Fibroblast of gingiva (primary cell): ENCODE measurements at places on chromosomes 1 and 21.

- DNase-seq = peak; percentile 44
These were observed 67.7 kb downstream of the MPZL1 start for GRCh38 chr1:167789501-167789900.

- DNase-seq = no peak
These were observed 116.3 kb upstream of the HNRNPU start for GRCh38 chr1:244980605-244981004.

GRCh38 chr1:187877220-187877619 is 1048.5 kb downstream of the PLA2G4A start:
- DNase-seq = no peak

DNA sequence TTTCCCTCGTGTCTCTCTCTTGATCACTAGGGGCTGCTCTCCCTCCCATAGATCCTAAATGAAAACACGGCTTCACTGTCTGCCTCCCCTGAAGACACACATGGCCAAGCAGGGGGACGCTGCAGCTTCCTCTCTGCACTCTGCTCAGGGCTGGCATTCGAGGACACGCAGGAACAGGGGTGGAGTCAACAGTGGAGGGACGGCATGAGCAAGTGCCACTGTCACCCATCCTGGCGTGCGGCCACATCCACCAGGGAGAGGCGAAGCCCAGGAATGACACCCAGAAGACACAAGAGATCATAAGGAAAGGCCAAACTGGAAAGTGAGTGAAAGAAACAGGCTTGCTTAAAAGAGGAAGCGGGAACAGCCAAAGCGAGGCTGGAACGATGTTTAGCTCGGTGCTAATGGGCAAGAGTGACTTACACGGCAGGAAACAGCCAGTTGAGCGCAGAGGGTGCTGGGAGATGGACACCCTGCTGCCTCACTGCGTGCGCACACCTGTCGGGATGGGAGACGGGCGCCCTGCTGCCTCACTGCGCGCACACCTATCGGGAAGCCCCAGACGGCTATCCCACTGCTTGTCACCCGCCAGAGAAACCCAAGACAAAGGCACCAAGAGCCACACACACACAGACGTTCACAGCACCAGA is 13.6 kb upstream of the C1QTNF12 start:
- DNase-seq = no peak

- DNase-seq = no peak
These were observed 71.8 kb upstream of the MACF1 start for GRCh38 chr1:39132505-39133339.

- no peak for DNase-seq
These were observed 169.8 kb downstream of the DAB1 start for GRCh38 chr1:57254022-57254421.

DNA sequence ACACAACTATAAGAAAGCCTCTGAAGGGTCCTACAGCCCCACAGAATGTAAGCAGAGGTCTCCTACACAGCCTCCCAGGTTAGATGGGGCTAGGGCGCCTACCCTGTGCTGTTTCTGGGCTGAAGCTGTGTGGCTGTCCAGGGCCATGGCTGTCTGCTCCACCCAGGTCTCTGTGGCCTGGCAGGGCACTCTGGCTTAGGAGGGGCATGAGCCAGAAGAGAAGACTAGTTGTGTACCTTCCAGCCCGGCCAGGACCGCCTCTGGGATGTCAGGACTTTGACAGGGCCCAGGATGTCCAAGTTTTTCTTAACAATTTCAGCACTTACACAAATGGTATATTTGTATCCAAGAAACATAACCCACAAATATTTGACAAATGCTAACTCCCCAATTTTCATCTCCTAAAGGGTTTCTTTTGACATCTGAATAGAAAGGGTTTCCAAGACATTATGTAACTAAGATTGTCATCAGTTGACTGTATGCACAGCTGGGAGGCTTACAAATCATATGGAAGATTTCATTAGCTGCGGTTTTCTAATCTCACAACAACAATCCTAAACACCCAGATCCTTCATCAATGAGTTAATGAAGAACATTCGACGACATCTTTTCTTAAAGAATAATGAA is 80.5 kb downstream of the HSF2BP start:
- DNase-seq = peak; percentile 23

- peak; percentile 48 for DNase-seq
These were observed 12.2 kb upstream of the AXDND1 start for GRCh38 chr1:179353546-179353945.

DNA sequence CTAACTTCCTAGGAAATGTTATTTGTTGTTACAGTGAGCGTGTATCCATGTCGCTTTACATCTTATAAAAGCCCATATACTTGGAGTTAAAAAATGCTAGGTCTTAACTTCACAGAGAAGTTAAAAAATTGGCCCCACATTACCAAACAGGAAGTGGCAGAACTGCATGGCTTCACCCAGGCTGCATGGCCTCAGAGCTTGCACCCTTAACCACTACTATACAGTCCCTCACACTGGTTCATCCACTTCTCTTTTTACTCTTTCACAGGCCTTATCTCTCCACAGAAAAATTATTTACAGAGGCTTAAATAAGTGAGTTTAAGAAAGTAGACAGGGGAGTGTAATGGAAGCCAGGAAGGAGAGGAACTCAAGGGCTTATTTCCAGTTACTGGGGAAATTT is 402.5 kb downstream of the HHAT start:
- no peak for DNase-seq

DNA sequence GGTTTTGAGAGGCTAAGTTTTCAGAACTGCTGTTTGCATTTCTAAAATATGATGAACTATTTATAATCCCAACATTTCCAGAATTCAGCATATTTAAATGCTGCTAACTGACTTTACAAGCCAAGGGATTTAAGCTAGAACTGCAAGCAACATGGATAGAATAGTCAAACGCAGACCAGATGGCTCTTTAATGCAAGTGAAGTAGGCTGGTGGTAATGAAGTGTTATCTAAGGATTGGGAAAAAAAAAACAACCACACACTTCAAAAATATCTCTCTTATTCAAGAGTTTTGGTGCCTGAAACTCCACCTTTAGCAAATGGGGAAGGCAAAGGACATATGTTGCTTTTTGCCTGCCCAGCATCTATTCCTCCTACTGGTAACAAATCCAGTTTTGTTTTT is 20.9 kb upstream of the SSX2IP start:
- DNase-seq = no peak

DNA sequence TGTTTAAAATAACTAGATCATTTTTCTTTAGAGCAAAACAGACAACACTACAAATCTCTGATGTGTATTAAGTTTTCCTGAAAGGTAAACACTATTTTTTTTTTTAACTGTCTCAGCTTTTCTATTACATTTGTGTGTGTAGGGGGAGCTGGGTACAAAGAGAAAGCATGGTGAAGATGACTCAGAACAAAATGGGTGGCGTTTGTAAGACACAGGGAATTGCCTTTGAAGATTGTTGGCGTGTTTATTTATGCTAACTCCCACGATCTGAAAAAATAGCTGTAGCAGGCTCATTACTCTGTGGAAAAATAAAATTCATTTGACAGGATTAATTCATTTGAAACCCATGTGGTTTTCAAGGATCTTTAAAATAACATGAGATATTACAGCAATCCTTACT is 285.1 kb downstream of the RYR2 start:
- DNase-seq = no peak

- DNase-seq = no peak
These were observed 2.4 kb downstream of the PPM1J start for GRCh38 chr1:112712701-112713128.

GRCh38 chr1:107299521-107299920 is 158.7 kb downstream of the NTNG1 start:
- DNase-seq = no peak

GRCh38 chr1:159315381-159315780 is 13.2 kb downstream of the FCER1A start:
- DNase-seq = no peak

DNA sequence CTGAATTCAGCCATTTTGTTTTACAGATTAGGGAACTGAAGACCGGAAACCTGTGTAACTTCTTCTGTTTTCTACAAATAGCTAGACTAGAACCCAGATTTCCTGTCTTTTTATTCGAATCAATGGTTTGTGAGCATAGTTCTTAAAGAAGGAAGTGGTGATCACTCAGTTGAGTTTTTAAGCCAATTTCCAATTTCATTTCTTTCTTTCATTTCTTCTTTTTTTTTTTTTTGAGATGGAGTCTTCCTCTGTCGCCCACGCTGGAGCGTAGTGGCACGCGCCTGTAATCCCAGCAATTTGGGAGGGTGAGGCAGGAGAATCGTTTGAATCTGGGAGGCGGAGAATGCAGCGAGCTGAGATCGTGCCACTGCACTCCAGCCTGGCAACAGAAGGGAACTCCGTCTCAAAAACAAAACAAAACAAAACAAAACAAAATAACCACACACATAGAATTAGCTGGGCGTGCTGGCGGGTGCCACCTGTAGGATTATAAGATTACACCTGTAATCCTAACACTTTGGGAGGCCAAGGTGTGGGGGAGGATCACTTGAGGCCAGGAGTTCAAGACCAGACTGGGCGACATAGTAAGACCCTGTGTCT is 3.0 kb upstream of the MDM4 start:
- DNase-seq = no peak

DNA sequence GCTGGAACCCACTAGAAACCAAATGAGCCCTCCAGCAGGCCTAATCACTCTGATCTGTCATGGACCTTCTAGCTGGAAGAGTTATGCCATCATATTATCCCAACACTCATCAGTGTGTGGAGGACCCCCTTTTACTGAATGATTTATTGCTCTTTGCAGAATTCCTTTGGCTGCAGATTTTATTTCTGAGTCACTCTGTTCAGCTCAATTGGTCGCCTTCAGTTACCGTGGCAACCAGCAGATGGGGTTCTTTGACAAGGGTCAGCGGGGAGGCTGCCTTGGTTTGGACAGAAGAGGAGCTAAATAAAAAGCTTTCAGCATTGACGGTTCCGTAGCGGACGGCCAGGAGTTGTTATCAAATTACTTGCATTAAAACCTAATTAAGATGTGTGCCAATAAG is 220.1 kb downstream of the SDCCAG8 start:
- peak; percentile 54 for DNase-seq

- no peak for DNase-seq
These were observed 64.0 kb downstream of the NRDC start for GRCh38 chr1:51814513-51814912.

DNA sequence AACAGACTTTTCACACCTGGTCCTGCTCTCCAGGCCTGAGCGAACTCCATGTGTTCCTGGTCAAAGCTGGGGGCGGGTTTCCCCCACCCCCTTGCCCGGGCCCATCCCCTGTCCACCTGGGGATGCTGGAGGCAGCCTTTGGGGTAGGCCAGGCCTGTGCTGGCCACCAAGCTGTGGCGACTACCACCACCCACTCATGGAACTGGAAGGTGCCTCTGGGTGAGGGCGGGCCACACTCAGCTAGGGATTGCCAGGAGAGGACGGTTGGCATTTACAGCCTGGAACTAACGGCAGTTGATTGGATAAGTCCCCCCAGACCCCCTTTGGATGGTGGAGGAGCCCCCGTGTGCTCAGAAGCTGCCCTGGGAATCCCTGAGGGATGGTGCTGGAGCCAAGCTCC is 7.9 kb downstream of the S100B start:
- no peak for DNase-seq

- DNase-seq = peak; percentile 22
These were observed 1.6 kb upstream of the CLSTN1 start for GRCh38 chr1:9825093-9826074.

DNA sequence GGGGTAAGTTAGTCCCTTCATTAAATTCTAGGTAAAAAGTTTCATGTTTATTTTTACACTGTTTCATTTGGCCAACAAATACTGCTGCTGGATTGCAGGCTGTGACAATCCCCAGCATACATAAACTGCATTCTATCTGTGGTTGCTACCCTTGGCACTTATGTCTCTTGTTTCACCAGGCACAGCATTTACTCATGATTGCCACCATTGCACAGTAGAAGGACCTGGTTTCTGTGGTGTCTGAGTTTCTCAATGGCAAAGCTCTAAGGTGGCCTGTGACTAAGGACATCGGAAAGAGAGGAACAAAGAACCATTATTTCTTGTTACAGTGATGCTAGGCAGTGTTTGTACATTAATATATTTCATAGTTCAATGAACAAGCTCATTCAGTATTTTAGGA is 878.4 kb upstream of the NEGR1 start:
- DNase-seq = no peak

DNA sequence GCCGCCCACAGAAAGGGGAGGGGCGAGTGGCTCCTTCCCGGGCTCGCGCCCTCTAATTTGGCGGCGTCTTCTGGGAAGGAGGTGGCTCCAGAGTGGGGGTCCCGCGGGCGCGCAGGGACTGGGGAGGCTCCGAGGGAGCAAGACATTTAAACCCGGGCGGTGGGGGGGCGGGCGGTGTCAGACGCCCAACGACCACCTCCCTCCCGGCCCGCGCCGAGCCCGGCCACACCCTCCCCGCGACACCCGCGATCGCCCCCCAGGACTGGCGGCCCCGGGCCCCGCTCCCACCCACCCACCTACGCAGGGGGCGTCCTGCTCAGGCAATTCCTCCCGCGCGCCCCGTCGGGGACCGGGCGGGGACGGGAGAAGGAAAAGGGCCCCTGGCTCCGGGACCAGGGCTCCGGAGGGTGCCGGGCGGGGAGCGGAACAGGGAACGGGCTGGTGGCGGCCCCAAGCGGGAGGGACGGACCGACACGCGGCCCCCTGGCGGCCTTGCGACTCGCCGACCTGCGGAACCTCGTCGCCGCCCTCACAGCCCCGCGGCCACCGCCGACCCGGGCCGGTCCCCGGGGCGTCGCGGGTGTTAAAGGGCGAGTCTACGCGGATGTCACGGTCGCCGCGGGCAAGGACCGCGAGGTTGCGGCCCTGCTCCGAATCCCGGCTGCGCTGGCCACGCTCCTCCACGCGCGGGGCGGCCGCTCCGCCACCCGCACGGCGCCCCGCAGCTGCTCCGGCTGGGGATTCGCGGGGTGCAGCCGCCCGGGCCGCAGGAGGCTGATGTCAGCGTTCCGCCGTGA is 94.0 kb upstream of the FMN2 start:
- DNase-seq = no peak

GRCh38 chr21:28871388-28872010 is 121.2 kb downstream of the LTN1 start:
- peak; percentile 4 for DNase-seq

GRCh38 chr21:15029077-15029476 is 35.7 kb downstream of the NRIP1 start:
- DNase-seq = no peak

DNA sequence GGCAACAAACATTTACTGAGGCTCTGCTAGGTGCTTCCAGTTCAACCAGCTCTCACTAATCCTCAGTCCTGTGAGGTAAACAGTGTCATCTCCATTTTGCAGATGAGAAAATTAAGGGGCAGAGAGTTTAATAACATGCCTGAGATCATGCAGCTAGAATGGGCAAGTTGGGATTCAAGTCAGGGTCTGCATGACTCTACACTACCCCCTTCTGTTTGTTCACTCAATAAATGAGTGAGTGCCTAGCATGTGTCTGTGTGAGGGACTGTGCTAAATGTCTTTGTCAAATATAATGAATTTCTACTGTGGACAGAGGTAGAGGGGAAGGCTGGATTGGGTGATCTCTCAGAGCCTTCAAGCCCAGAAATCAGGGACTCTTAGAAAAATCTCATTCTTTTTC is 4.5 kb downstream of the PEF1 start:
- DNase-seq = no peak

DNA sequence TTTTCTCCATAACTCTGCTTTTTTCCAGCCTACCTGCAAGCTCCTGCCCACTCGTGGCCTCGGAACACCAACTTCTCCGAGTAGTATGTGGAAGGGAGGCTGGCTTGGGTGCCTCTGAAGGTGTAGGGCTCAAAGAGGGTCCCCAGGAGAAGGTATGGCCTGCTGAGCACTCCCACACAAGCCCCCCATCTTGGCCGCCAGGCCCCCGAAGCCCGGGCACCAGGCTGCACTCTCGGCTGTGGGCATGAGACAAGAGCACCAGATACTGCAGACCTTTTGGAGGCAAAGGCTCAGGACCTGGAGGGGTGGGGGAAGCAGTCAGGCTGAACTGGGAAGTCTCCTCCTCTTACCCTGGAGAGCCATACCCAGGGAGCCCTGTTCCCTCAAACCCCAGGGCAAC is 1.7 kb downstream of the ZNF692 start:
- DNase-seq = no peak
